ENCODE measurements at places on chromosomes 6 and 20.

DNA sequence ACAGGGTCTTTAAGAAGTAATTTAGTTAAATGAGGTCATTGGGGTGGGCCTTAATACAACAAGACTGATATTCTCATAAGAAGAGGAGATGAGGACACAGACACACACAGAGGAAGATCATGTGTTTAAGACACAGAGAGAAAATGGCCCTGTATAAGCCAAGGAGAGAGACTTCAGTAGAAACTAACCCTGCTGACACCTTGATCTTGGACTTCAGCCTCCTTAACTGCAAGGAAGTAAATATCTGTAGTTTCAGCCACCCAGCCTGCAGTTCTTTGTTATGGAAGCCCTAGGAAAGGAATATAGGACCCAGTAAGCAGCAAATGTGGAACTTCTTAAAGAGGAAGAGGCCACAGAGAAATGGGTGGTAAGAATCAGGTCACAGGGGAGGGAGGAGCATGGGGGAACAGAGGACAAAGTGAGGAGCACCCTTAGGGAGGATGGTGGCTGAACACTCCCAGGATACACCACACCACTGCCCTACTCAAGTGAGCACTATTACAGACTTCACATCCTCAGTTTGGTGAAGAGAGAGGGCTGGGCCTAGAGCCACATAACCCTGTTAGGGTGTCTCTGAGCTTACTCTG is 762 bp downstream of the SIRPB1 start:
- no peak overlapping the region for H3K4me3 ChIP-seq
- no peaks in the 10 kb centered on the region for H3K36me3 ChIP-seq
- no peak for DNase-seq
- H3K4me1 ChIP-seq = no peaks in the 10 kb centered on the region

DNA sequence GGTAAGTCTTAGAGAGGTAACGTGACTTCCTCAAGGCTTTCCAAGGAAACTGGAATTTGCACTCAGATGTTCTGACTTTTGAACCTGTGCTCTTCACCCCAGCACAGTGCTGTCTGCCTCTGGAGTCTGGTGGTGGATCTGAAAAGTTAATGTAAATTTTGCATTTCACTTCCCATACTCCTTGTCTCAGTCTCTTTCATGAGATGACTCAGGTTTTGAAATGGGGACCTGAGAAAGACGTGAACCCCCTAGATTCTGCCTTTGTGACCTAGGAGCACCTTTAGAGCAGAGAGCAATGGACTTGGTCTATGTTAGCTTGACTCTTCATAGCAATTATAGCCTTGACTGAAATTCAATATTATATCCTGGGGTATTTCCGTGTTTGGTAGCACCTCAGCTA is 223.0 kb downstream of the QKI start:
- DNase-seq = no peak
- no peaks in the 10 kb centered on the region for H3K36me3 ChIP-seq
- H3K27ac ChIP-seq = no peak overlapping the region

DNA sequence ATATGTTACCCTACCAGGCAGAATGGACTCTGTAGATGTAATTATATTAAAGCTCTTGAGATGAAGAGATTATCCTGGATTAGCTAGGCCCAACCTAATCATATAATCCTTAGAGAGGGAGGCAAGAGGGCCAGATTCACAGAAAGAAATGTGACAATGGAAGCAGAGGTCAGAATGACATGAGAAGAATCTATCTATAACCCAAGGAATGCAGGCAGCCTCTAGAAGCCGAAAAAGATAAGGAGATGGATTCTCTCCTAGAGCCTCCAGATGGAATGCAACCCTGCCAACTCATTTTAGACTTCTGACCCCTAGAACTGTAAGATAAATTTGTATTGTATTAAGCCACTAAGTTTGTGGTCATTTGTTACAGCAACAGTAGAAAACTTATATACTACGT is 12.3 kb downstream of the PXT1 start:
- no peaks in the 10 kb centered on the region for H3K36me3 ChIP-seq
- peaks cover 3% of the 10 kb centered on the region for H3K4me1 ChIP-seq
- no peak for DNase-seq
- no peaks in the 10 kb centered on the region for H3K27me3 ChIP-seq

GRCh38 chr6:131292145-131292938 is 157.1 kb downstream of the AKAP7 start:
- no peaks in the 10 kb centered on the region for H3K36me3 ChIP-seq
- no peak for DNase-seq
- H3K27me3 ChIP-seq = peaks cover 2% of the 10 kb centered on the region
- H3K27ac ChIP-seq = peak overlapping the region; percentile 38
- peak overlapping the region; percentile 59 for H3K4me3 ChIP-seq
- peaks cover 11% of the 10 kb centered on the region for H3K4me1 ChIP-seq

GRCh38 chr6:104682722-104683643 is 176.7 kb downstream of the HACE1 start:
- peak; percentile 85 for DNase-seq
- no peaks in the 10 kb centered on the region for H3K36me3 ChIP-seq
- peaks cover 2% of the 10 kb centered on the region for H3K4me1 ChIP-seq
- H3K27ac ChIP-seq = no peak overlapping the region
